HAP-1 (cell line): ENCODE measurements at places on chromosomes 7 and 10.

- DNase-seq = no peak
Observed at GRCh38 chr10:122054048-122055025, 65.4 kb downstream of the TACC2 start.

GRCh38 chr10:105964009-105964408, 1200.5 kb downstream of the SORCS1 start:
- DNase-seq = no peak

DNA sequence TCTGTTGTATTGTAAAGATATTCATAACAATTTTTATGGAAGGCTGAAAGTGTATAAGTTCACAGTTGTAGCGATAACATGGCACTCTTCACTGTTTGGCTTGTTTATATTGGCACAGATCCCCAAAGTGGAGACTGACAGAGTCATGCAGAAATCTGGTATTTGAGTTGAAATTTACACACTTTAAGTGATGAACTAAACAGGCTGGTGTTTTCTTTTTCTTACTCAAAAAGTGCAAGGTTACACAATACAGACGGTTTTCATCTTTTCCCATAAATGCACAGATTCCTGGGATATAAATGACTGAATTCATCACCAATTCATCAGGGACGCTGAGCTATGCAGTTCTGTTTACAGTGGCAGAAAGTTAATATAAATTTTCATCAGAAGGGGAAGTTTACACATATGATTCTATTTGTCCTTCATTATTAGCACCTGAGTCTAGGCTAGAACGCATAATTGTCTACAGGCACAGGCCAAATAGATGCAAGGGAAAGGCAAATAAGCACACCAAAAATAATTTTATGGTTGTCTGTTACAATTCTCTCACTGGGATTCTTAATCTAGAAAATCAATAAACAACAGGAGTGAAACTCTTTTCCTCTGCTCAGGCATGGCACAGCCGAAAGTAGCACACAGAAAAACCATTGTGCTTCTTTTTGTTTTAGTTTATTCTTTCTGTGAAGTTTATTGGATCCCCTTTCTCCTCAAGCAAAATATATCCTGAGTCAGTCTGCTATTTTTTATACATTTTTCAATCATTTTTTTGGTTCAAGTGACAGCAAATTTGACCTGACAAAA, 88.0 kb downstream of the FOXP2 start:
- DNase-seq = no peak

- no peak for DNase-seq
Observed at GRCh38 chr7:8109196-8110022, 140.8 kb downstream of the GLCCI1 start.

DNA sequence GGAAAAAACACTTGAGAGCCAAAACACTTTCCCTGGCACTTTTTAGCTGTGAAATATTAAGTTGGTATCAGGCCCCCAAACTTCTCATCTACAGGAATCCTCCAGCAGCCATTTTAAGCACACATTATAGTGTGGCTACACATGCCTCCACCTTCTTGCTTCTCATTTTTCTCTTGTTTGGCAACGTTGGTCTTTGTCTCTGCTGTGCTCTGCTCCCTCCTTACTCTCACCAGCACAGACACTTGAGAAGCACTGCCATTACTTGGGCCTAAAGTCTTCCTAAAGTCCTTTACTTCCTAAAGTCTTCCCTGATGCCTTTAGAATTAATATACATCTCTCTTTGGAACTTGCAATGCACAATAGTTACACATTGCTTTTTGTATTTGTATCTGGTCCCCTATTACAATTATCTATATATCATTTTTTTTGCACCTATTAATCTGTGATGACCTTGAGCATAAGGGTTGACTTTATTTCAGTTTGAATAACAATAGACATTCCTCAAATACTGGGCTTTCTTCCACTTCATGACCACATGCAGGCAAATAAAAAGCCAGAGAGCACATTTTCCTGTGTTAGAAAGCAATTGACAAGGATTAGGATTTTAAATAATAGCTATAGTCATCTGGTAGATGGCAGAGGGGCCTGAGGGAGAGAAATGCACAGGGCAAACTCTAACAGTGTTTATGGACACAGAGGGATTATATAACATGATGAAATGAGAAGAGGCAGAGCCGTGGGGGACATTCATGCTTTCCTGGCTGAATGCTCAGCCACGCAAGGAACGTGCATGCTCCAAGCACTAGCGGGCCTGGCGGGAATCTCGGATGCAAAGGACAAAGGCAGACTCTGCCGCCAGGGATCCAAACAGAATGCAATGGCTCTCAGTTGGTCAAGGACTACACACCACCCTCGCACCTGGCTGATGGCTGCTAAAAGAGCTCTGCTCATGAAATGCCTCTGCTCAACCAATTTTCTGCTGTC, 99.3 kb downstream of the CDC14C start:
- peak; percentile 88 for DNase-seq

DNA sequence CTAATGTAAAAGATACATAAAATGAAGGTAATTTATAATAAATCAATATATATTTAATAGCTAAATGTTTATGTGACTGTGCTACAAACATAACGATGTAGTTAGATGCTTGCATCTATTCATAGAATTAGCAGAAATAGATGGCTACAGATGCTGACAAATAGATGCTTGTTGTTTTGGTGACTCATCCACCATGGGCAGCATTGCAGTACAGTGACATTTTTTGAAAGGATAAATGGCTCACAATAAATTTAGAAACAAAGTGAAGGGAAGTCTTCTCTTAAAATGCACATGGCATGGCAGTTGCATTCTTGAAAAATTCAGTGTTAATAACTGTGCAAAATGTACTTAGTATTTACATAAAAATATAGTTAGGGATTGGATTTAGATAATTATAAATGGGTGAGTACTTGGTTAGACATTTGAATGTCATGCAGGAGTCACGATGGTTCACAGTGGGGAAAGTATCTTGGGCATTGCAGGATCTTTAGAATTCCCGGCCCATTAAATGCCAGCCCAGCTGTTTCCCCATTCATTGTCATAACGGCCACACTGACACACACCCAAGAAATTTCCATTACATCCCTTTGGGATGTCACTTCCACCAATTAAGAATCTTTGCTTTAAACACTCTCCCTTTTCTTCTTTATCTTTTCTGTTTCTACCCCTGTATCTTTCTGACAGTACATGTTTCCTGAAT, 564.1 kb downstream of the ATRNL1 start:
- DNase-seq = no peak

- no peak for DNase-seq
Observed at GRCh38 chr7:157654350-157654749, 317.5 kb downstream of the DNAJB6 start.
